ENCODE measurements at places on chromosomes 16 and 17. TPM values are rescaled to one million over a fixed set of nuclear protein-coding genes. Genes with fewer than 3 reads are reported as not detected.

DNA sequence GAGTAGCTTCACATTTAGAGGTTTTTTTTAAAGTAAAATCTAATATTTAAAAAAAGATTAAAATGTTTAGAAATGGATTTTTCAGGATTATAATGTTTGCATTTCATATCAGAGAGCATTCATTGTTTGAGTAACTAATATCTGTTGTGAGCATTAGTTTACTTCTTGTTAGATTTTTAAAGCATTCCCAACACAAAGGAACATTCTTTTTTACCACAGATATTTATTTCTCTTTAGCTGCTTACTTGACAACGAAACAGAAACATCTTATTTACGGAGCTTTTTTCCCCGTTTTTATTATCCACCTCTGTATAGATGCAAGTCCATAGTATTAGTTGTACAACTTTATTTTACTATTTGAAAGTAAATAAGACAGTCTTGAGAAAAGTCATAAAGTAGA lies 53.0 kb downstream of the NFAT5 start:
- H3K4me3 ChIP-seq, result no peak overlapping the region
- H3K27ac ChIP-seq, result no peak overlapping the region
- peaks cover 28% of the 10 kb centered on the region for H3K4me1 ChIP-seq
- peaks cover 4% of the 10 kb centered on the region for H3K36me3 ChIP-seq

GNG13 gene
- total RNA-seq, result not detected

- H3K27ac ChIP-seq, result no peak overlapping the region
- H3K36me3 ChIP-seq, result no peaks in the 10 kb centered on the region
- DNase-seq, result no peak
- peaks cover 9% of the 10 kb centered on the region for H3K4me1 ChIP-seq
- no peak overlapping the region for H3K4me3 ChIP-seq
- peaks cover 46% of the 10 kb centered on the region for H3K27me3 ChIP-seq
Observed at GRCh38 chr17:70173681-70174080, 4.3 kb downstream of the KCNJ2 start.

FBXO39 gene
- total RNA-seq, result not detected

DNA sequence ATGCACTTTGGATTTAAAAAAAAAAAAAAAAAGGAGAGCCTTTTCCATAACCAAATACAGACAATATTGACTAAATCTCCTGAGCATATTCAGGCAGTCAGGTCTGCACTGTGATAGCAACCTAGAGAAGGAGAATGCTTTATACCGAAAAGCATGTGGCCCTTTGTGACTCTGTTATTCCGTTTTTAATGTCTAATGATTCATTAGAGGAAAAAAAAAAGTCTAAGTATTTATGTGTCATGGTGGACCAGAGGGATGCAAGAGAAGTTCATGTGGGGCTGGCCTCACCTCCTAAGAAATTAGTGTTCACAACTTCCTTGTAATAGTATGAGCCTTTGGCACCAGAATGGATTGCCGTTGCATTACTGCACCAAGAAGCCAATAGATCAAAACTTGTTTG lies 11.3 kb upstream of the VWA3A start:
- DNase-seq, result no peak
- peaks cover 13% of the 10 kb centered on the region for H3K4me1 ChIP-seq
- no peaks in the 10 kb centered on the region for H3K27me3 ChIP-seq
- H3K36me3 ChIP-seq, result no peaks in the 10 kb centered on the region

PRDM7 gene
- total RNA-seq, result not detected

DNA sequence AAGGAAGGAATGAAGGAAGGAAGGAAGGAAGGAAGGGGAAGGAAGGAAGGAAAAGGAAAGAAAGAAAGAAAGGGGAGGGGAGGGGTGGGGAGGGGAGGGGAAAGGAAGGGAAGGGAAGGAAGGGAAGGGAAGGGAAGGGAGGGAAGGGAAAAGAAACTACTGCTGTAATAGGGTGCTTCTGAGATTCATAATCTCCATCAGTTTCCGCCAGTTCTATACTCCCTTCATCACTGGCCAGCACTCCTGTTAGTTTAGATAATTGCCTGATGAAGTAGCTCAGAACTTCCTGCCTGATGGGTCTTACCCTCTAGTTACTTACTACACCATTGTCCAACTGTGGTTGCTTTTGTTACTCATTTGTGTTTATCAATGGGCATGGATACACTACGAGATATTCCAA lies 2.0 kb upstream of the KRTAP9-6 start:
- no peaks in the 10 kb centered on the region for H3K36me3 ChIP-seq
- H3K4me3 ChIP-seq, result no peak overlapping the region
- peaks cover 16% of the 10 kb centered on the region for H3K4me1 ChIP-seq

DNA sequence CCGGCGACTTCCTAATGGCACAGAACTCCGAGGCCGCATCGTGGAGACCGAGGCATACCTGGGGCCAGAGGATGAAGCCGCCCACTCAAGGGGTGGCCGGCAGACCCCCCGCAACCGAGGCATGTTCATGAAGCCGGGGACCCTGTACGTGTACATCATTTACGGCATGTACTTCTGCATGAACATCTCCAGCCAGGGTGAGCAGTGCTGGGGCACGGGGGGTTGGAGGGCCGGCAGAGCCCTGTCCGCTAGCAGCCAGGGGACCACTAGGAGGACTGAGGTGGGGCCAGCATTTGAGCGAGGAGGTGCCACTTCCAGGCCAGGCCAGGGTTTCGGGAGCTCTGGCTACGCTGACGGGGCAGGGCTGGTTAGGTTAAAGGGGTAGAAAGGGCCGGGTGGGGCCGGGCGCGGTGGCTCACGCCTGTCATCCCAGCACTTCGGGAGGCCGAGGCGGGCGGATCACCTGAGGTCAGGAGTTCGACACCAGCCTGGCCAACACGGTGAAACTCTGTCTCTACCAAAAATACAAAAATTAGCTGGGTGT lies 5.1 kb downstream of the MPG start:
- no peak for DNase-seq
- peaks cover 2% of the 10 kb centered on the region for H3K36me3 ChIP-seq
- no peak overlapping the region for H3K4me3 ChIP-seq
- H3K4me1 ChIP-seq, result peaks cover 38% of the 10 kb centered on the region
- no peaks in the 10 kb centered on the region for H3K27me3 ChIP-seq

- H3K27me3 ChIP-seq, result no peaks in the 10 kb centered on the region
- no peak overlapping the region for H3K4me3 ChIP-seq
- H3K36me3 ChIP-seq, result no peaks in the 10 kb centered on the region
- no peak for DNase-seq
- H3K4me1 ChIP-seq, result no peaks in the 10 kb centered on the region
Observed at GRCh38 chr16:65737831-65738230, 616.0 kb upstream of the CDH11 start.

CKLF gene
- total RNA-seq, result 172 TPM
